ENCODE measurements at places on chromosomes 7 and 10.

DNA sequence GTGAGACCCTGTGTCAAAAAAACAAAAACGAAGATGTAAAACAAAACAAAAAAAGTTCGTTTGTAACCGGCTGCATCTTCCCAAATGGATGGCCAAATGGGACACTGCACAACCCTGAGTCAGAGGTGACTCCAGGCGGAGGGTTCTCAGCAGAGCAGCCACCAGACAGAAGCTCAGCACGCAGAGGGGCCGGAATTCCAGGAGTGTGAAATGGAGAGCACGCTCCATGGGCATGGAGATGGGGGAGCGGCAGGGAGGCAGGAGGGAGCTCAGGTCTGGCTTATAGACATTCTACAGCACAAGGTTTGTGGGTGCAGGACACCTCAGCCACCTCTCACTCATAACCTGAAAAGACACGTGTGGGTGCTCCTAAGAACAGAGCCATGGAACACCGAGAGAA, 227.0 kb downstream of the MAD1L1 start:
- DNase-seq: no peak

- no peak for DNase-seq
Observed at GRCh38 chr7:114930107-114930661, 8.3 kb downstream of the MDFIC start.

- DNase-seq: no peak
Observed at GRCh38 chr7:2968176-2968575, 75.5 kb downstream of the CARD11 start.

DNA sequence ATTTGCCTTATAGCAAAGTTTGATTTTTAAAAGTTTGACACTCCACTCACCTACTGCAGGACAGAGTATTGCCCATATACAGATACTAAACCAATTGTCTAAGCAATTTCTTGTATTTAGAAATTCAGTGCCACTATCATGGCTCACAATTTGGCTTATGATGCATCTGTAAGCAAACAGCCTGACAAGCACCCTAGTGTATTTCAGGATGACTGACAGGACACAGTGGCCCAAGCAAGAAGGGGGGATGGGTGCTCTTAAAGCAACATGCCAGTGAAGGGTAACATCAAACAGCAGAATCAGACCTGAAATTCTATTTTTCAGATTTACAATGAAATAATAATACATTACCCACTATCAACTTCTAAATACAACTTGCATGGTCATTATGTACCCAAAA, 30.5 kb downstream of the CTNNA3 start:
- peak; percentile 16 for DNase-seq

DNA sequence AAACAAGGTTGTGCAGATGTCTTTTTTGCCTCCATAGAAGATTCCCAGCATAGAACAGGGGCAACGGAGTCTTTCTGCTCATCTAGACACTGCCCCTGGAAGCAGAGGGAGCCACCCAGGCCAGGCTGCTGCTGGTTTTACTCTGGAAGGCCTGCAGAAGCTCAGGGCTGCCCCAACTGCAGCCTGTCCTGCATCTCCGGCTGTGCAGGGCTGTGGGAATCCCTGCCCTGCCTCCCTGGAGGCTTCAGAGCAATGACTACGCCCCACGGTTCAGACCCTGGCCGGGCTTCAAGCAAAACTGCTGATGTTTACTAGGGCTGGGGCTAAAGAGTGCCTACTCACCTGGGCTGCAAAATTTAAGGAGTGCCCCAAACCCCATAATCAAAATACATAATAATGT, 43.9 kb downstream of the GHRHR start:
- DNase-seq: no peak

DNA sequence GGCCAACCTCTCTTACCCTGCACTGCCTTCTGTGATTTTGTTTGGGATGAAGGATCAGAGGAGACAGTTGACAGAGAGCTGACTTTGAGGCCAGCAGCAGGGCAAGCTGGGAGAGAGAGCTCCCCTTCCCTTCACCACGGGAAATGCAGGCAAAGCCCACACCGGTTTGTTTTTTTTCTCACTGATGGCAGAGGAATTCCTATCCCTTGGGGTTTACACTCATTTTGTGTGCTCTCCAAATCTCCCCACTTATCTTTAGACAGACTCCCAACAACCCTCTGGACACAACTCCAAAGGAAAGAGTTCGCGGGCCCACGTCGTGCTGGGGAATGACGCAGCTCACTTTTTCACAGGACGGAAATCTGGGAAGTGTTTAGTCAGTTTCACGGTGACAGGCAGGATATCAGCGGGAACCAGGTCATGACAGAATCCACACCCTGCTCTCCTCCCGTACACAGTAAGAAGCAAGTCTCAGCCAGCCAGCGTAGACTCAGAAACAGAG, 68.3 kb upstream of the FAM171A1 start:
- DNase-seq: peak; percentile 62

DNA sequence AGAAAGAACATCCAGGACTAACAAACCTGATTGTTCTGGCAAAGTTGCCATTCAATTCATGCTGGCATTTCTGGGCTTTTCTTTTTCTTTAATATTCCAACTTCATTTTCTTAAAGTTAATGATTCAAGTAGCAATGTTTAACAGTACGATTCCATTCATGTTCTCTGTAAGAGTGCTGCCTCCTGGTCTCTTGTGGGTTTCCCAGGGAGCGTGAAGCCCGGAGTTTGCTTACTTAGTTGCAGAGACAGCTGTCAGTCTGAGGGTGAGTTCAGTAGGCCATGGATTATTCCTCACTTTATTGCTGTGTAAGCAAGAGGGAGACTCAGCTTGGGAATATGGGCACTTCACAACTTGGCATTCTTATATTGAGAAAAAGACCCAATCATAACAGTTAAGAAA, 142.2 kb downstream of the TWIST1 start:
- no peak for DNase-seq

- peak; percentile 18 for DNase-seq
Observed at GRCh38 chr7:31648288-31648687, 38.7 kb upstream of the PPP1R17 start.

DNA sequence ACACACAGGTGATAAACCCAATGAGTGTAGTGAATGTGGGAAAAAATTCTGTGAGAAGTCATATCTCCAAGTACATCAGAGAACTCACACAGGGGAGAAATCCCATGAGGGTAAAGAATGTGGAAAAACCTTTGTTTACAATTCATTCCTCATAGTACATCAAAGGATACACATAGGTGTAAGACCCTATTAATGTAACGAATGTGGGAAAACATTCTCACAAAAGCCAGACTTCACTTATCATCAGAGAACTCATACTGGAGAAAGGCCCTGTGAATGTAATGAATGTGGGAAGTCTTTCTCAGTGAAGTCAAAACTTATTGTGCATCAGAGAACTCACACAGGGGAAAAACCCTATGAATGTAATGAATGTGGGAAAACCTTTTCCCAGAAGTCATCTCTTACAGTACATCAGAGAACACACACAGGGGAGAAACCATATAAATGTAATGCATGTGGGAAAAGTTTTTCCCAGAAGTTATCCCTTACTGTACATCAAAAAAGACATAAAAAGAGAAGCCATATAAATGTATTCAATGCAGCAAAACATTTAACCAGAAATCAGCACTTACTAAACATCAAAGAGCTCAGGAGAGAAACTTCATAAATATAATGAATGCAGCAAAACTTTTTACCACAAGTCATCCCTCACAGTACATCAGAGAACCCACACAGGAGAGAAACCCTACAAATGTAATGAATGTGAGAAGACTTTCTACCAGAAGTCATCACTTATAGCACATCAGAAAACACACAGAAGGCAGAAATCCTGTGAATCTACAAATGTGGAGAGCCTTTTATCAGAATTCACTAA, 49.8 kb downstream of the ZNF239 start:
- DNase-seq: no peak

GRCh38 chr7:104621321-104621720, 292.9 kb downstream of the LHFPL3 start:
- no peak for DNase-seq

DNA sequence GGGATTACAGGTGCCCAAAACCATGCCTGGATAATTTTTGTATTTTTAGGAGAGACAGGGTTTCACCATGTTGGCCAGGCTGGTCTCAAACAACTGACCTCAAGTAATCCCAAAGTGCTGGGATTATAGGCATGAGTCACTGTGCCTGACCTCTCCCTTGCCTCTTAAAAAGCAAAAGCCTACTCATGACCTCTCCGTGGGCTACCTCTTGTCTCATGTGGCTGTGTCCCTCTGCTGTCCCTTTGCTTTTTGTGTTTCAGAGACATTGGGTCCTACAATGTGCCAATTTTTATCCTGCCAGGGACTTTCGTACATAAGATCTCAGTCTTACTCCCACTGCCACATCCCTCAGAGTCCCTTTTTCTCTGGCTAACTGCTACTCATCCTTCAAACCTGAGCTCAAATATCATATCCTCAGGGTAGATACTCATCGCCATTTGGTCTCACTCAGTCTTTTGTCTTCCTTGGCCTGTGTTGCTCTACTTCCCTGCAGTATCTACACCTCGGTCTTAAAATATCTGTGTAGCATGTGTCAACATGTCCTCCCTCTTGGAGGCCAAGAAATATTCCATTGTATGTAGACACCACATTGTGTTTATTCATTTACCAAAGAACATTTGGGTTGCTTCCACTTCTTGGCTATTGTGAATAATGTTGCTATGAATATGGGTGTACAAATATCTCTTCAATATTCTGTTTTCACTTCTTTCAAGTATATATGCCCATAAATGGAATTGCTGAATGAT, 465.0 kb upstream of the KLF6 start:
- no peak for DNase-seq

- no peak for DNase-seq
Observed at GRCh38 chr10:77090381-77091356, 546.9 kb downstream of the KCNMA1 start.

DNA sequence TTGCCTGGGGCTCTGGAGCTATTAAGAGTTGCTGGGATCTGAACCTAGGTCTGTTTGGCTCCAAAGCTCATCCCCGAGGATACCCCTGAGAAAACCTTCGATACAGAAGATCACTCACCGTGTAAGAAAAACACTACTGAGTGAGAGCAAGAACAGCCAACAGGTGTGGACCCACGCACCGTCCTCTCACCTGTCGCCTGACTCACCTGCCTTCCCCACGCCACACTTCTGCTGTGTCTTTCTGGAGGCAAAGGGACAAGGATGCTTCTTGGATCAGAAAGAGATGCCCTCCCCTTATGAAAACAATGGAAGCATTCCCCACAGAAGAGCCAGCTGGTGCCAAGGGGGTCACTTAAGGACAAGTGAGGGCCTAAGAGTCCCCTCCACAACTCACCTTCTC, 46.7 kb downstream of the COL13A1 start:
- DNase-seq: no peak

- no peak for DNase-seq
Observed at GRCh38 chr7:149626972-149627371, 129.4 kb upstream of the ZNF746 start.

DNA sequence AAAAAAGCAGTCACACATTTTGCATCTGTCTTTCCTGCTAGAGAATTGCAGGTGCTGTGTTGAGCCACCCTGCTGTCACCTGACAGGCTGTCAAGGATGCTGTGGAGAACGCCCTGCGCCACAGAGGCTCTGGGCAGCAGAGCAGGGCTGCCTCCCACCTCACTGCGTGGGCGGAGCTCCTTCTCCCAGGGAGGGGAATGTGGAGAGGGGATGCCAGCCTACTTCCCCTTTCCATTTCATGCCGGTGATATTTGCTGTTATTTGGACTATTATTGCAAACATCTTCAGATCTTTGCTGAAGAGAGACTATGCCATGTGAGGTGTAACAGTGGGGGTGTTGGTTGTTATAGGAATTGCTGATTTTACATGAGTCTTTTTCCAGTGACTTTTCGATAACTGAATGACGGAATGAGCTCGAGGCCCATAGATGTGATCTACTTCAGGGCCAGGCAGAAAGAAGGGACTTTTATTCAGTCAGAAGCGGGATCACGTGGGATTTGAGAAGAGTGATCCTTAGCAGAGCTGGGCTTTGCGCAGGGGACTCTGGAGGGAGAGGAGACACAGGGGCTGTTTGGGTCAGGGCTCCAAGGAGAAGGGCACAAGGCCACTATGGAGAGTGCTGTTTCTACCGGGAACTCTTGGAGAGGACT, 13.6 kb upstream of the PRKAG2 start:
- no peak for DNase-seq

DNA sequence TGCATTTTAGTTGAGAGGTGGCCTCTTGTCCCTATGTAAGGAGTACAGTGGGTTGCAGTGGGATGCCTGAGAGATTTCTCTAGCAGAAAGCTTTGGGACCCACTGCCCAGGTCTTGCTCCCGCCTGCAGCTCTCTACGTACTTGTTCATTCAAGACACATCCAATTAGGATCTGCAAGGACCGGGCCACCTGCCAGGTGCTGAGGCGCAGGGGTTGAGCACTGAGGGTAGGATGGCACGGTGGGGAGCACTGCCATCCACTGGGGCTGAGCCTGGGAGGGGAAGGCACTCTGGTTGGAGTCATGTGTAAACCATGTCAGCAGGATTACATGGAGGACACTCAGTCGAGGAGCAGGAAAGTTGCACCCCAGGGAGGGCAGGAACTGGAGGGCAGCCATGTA, 191.1 kb upstream of the GRB10 start:
- no peak for DNase-seq

GRCh38 chr7:36602934-36603887, 121.1 kb downstream of the AOAH start:
- DNase-seq: no peak

DNA sequence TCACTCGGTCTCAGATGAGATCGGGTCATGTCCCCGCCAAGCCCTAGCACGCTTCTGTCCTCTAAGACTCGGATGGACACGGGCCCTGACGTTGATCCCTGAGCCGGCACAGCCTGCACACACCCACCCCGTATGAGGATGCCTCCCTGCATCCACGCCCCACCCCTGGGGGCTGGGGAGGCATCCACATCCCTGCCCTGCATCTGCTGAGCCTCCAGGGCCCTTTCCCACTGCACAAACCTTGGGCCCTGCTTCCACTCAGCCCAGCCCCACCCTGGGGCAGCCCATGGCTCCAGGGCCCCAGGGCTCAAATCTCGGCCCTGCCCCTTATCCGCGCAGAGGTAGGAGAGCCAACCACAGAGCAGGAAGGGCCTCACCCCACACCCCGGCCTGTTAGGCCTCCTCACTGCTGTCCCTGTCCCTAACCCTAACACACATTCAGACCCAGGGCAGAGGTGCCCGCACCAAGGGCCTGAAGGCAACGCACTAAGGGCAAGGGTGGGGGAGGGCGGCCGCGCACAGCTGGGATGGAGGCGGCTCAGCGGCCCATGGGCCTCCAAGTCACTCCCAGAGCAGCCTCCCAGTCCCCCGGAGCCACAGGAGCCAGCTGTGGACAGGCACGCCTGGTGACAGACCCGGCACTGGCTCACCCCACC, 9.5 kb upstream of the MICALL2 start:
- DNase-seq: no peak

DNA sequence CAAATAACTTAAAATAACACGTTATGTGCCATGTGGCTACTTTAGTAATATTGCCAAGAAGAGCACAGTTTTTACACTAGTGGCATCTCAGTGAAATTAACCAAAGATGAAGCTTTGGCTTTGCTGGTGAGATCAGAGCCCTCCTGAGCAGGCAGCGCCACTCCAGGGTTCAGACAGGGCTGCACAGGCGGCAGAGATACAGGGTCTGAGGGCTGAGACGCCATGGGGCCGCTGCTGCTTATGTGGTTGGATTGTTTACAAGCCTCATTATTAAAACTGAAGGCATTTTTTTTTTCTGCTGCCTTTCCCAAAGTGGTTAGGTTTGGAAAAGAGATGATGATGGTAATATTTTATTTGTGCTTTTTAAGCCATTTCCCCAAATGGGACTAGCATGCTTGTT, 68.8 kb upstream of the DNAJB6 start:
- no peak for DNase-seq

Data from urothelium cell line (cell line).